IMR-90 (cell line): ENCODE measurements at places on chromosomes 3 and 15. TPM values are rescaled to one million over a fixed set of nuclear protein-coding genes. Genes with fewer than 3 reads are reported as not detected.

DNA sequence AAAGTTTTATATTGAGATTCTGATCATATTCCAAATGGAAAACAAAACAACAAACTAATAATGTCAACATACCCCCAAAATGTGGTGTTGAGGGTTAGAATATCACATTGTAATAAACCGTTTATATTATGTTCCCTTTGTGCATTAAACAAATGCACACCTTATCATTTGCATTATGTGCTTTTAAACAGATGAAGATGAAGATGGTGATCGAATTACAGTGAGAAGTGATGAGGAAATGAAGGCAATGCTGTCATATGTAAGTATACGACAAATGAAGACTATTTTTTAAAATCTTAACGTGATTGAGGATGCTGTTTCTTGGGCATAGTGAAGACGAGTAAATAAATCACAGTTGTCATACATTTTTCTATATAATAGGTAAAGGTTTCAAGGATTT lies 20.6 kb downstream of the MAP2K5 start:
- DNase-seq: no peak

DNA sequence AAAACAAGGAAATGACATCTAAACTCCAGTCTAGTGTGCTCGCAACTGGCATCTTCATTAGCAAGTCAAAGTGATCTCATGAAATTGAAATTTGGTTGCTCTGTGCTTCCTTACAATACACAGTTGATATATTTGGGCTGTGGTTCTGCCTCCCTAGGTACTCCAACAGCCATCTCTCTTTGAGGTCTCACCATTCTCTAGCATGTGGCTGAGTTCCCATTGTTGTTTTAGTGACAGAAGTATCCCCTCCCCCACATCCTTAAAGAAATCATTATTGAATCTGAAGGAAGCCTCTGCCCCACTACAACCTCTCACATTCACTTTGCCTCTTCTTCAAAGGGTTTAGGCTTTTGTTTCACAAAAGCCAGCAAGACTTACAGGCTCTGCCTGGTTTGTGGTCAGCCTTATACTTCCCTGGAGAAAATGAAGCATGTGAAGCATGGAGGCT lies 516.5 kb downstream of the NLGN1 start:
- no peak for DNase-seq

GRCh38 chr15:59723687-59724346 lies 34.7 kb upstream of the BNIP2 start:
- no peak for DNase-seq

SPTBN5 gene
- under 0.01 TPM in 2 replicates for total RNA-seq

BCL6 gene
- 21.4 and 22.6 TPM in 2 replicates for total RNA-seq
